Activated gamma-delta T cell treated with anti-CD3 and anti-CD28 coated beads, Interleukin-2, amount 50 U/mL, for 16 hours (primary cell): ENCODE measurements at places on chromosomes 2 and 18.

DNA sequence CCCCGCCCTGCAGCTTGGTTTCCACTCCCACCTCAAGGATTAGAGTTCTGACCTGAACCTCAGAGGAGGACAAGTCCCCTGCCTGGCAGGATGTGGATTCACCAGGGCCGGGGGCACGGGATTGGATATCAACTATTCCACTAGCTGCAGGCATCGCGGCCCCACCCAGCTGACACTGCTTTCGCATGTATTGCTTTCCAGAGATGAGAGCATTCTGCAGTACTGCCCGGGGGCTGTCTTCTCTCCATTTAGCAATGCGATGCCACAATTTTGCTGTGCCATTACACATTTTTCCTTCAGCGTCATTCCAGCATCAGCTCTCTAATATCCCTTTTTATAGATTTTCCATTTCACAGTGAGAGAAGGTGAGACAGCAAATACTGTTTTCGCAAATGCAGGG is 42.0 kb downstream of the CTIF start:
- no peak for DNase-seq

DNA sequence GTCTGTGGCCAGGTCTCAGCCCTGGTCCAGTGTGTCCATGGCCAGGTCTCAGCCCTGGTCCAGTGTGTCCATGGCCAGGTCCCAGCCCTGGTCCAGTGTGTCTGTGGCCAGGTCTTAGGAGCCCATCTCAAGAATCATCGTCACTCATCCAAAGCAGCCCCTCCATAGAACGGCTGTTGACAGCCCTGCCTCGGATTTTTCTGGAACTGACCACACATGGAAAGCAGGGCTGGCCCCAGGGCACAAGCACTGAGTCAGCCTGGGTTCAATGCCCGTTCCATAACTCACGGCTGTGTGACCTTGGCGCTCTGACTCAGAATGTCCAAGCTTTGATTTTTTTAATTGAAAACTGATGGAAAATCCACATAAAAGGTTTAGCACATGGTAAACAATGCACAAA is 59.9 kb upstream of the SNTG2 start:
- no peak for DNase-seq

DNA sequence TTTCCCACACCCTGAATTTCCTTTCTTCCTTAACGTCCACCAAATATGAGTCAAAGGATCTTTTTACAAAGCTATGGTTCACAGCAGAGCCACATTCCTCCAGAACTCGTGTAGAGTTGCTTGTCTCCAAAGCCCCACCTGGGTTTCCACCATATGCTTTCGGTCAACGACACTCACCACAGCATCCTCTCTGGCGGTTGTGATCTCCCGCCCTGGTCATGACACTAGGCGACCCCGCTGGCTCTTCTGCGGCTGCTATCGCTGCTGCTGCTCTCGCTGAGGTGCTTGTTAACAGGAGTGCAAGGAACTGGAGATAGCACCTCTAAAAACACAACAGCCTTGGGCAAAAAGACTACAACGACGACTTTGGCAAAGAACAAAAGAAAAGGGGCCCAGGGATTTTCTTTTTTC is 340 bp downstream of the SLC40A1 start:
- DNase-seq: no peak

DNA sequence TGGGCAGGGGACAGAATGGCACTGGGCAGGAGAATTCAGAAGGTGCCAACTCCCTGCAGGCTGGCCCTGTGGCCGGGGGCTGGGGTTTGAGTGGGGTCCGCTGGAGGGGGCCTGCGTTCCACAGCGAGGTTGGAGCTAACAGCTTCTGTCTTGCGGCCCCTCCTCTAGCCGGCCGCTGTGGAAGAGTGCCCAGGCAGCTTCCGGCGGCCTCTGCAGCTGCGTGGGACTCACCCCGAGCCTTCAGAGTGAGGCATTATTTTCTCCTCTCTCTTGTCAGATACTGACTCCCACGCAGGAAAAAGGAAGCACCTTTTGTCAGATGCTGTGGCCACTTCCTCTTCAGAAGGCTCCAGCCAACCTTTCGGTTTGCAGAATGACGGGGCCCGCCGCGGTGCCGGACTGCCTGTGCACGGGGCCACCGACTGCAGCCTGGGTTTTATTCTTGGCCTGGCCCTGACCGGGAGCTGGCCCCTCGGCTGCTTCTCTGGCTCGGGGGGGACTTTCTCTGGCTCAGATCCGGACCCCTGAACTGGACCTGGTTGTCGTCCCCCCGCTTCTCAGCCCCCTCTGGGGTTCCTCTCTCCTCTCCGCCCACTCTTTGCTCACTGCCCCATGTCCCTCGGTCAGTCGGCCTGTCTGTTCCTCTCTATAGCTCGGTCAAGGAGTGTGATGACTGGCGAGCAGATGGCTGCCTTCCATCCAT is 40.1 kb downstream of the ARHGAP25 start:
- peak; percentile 56 for DNase-seq

DNA sequence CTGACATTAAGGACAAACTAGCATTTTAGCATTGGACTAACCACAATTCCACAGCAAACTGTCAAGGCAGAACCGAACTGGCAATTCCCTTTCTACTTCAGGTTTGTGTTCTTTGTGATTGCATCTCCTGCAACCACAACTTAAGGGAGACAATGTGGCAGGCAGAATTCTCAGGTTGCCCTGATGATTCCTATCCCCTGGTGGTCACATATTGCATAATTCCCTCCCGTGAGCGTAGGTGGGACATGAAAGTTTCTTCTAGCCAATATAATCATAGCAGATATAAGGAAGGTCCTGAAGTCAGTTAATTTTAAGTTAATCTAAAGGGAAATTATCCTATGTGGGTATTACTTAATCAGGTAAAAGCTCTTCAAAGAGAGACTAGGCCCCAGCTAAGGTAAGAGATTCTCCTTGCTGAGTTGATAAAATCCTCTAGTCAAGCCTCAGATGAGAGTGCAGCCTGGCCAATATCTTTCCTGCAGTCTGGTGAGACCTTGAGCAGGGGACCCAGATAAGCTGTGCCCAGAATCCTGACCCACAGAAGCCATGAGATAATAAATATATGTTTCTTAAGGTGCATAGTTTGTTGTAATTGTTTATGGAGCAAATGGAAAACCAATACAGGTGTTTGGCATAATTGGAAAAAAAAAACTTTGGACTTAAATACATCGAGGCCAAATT is 45.9 kb upstream of the TNP1 start:
- no peak for DNase-seq

GRCh38 chr2:133104871-133105270 is 434.9 kb upstream of the LYPD1 start:
- no peak for DNase-seq

DNA sequence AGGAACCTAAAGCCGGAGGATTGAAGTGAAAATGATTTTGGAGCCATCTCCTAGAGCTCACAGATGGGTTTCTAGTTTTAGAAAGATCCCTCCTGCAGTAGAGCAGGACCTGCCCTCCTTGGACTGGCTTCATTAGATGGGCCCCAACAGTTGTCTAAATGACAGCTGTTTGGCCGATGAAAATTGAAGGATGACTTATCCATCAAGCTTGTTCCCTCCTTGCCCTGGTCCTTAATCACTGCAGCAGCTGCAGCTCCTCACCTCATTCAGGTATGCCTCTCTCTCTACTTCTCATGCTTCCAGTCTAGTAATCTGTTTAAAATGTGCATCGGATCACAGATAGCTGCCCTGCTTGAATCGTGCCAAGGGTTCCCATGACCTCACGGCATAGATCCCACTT is 677.6 kb downstream of the BCL11A start:
- no peak for DNase-seq

DNA sequence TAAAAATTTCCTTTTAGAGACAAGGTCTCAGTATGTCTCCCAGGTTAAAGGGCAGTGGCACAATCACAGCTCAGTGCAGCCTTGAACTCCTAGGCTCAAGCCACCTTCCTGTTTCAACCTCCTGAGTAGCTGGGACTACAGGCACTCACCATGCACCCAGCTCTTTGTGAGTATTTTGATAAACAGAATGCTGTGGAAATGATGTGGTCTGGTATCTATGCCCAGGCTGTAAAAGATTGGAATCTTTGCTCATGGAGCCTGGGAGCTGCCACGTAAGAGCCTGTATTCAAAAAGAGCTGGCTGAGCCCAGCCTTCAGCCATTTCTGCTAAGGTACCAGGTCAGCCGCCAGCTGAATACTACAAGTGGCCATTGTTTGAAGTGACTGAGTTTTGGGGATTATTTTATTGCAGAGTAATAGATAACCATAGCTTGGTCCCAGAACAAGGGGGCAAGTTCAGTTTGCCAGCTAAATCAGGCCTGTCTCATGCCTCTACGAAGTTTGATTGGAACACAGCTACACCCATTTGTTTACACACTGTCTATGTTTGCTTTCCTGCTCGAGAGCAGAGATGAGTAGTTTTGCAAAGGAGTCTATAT is 21.3 kb upstream of the ARL5A start:
- no peak for DNase-seq

GRCh38 chr18:72161691-72162090 is 382.5 kb downstream of the CBLN2 start:
- no peak for DNase-seq
